ENCODE measurements at places on chromosomes 5 and 9.

GRCh38 chr5:40791715-40792139 is 6.4 kb downstream of the PRKAA1 start:
- no peak for DNase-seq

DNA sequence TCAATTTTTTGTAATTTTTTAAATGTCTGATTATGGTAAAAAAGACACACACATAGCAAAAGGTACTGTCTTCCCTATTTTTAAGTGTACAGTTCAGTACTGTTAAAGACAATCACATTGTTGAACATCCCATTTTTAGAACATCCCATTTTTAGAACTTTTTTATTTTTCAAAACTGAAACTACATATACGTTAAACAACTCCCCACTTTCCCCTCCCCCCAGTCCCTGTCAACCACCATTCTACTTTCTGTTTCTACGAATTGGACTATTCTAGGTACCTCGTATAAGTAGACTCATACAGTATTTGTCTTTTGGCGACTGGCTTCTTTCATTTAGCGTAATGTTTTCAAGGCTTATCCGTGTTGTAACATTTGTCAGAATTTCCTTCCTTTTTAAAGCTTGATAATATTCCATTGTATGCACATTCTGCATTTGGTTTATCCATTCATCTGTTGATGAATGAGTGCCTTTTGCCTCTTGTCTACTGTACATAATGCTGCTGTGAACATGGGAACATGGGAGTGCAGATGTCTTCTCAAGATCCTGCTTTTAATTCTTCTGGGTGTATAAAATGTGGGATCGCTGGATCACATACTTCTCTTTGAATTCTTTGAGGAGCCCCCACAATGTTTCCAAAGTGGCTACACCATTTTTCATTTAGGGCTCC is 154.0 kb downstream of the PIK3R1 start:
- peak; percentile 53 for DNase-seq

DNA sequence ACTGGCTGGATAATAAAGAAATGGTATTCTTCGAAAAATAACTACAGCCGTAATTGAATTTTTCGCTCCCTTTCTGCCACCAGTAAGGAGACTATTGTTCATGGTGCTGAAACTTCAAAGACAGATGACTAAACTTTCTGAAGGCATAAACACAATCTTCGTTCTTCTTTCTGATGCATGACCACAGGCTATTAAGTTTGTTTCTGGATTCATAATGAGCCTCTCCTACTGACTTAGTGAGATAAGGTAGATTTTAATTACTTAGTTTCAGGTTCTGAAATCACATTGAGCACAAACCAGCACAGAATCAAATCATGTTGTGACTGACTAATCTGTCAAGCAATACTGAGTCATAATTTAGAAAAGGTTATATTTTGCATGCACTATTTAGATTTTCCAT is 441.8 kb upstream of the CCNG1 start:
- DNase-seq, result no peak

DNA sequence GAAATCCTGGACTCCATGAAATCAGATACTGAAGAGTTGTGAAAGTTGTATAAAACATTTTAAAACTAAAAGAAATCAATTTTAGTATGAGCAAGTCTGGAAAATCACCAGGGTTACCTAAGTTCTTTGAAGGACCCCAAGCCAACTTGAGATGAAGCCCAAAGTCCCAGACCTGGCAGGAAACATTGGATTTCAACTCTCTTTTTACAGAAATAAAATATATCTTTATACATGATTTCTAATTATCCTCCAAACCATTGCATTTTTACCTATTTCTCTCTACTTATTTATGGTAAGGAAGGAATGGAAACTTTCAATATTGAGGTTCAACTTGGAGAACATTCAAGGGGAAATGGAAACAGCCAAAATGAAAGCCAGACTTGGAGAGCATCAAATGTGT is 390.6 kb upstream of the C9orf72 start:
- no peak for DNase-seq

DNA sequence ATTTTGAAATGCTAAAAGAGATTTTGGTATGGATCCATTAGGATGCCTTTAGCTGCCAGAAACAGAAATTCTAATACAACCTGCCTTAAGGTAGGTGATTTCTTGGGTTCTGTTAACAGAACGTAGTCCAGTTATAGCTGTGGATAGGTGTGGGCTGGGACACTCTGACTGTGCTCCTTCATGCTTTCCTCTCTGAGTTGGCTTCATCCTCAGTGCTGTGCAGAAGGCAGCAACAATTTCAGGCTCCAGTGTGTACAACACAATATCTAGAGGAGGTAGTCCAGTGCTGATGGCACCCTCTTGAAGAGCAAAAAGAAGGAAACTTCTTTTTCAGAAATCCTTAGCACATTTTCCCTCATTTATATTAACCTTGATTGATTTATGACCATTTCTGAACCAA is 34.4 kb downstream of the NNT start:
- no peak for DNase-seq

DNA sequence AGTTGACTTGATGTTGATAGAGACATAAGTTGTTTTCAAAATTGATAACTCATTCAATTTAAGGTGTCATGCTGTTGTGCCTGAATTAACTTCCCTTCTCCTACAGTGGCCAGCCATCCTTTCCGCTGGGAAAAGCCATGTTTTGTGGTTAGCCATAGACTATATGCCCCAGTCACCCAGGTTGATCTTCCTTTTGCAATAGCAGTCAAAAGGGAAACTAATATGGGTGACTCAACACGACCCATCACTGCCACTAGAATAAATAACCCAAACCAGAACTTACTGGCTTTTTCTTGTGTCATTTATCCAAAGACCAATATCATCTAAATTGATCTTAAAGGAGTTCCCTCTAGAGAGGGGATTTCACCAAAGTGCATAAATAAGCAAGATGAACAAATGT is 87.4 kb downstream of the PTCD2 start:
- DNase-seq, result no peak

GRCh38 chr5:65047225-65047624 is 278.5 kb downstream of the CWC27 start:
- DNase-seq, result no peak

DNA sequence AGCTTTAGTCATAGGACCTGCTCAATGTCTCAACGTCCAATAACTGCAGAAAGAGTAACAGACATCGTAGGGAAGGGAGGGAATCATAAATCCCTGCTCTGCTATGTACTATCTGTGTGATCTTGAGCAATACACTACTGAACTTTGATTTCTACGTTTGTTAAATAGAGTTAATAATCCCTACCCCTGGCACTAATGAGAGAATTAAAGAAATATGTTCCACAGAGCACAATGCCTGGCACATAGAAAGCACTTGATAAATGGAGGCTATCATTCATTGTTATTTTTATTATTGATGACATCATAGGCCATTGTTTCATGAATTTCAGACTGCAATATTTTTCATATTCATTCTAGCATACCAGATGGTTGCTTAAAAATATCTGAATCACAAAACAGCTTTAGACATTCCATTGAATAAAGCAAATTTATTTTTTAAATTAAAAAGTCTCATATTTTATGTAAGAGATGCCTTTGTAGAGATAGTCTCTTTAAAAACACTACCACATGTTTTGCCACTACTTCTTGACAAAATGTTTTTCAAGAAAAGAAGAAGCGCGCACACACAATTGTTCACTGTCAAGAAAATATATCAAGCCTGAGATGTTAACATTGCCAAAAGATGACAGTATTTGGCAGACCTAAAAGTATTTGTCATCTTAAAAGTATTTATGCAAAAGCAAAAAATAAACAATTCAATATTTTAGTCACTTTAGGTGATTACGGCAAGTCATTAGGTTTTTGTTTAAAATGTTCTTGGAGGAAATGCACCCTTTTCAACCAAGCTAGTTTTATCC is 108.5 kb downstream of the EBF1 start:
- no peak for DNase-seq
